ENCODE measurements at places on chromosomes 5 and 9.

- DNase-seq, result no peak
These were observed 92.5 kb downstream of the SNX24 start for GRCh38 chr5:122937914-122938313.

DNA sequence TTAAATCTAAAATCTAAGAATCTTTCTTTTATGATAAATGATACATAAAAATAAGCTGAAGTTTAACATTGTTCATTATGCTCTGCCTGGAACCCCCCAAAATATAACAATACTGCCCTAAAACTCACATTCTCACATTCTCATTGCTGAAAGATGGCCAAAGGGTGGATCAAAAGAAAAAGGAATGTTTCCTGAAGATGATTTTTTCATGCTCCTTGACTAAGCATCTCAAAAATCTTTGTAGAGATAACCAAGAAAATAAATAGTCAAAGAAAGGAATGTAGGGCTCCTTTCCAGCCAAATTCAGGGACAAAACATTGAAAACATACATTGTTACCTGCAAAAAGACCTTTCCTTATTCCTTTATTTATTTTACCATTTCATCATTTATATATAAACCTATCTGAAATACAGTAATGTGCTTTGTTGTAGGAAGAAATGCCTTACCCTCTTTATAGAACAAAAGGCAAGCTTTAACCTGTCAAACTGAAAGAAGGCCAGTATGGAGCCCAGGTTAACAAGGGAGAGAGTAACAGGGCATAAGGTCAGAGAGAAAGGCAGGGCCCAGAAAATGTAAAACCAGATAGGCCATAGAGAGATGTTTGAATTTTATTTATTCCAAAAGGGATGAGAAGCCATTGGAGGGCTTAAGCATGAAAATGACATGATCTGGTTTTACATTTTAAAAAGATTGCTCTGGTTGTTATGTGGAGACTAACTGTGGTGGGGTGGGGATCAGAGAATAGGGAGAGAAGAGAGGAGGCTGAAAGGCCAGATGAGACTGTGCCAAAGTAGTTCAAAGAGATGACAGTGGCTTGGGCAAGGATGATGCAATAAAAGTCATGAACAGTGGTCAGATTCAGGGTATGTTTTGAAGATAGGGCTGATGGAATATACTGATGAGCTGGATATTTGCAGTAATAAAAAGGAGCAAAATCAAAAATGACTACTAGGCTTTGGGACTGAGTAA, 37.3 kb upstream of the CDK5RAP2 start:
- no peak for DNase-seq

- DNase-seq, result no peak
These were observed 24.4 kb upstream of the MROH2B start for GRCh38 chr5:41095324-41096101.

DNA sequence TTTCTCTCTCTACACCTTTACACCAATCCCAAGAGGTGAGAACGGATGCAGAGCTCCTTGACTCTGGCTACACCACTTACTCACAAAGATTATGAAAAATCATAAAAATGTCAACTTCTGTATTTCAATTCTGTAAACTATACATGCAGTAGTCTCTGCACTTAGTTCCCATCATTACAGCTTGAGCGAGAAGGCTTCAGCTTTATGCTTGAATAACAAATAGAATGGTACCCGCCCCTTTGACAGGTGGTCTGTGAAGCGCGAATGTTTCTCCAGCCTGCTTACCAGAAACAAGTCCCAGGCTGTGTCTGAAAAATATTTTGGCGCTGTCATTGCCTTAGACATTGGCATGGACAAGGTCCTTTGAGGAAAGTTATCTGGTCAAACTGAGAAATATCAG, 562.4 kb upstream of the CLINT1 start:
- no peak for DNase-seq

DNA sequence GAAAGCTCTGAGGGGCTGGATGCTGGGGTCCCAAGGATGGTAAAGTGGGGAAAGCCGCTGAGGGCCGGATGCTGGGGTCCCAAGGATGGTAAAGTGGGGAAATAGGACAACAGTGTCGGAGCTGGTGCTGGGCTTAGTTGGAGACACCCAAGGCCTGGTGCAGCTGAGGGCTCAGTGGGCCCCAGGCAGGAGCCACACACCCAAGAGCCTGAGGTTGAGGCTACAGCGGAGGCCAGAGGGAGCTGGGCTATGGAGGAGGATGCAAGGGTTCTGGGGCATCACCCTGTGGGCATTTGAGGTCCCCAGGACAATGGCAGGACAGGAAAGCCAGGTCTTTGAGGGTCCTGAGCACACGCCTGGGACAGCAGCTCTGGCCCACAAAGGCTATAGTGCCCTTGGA, 19.1 kb upstream of the SLC9A3 start:
- DNase-seq, result no peak

GRCh38 chr5:150166650-150167511, at the start of gene CDX1:
CDX1 (plus strand) TSS chr5:150166778; CDS start chr5:150166877, 99 bp downstream.
- no peak for DNase-seq

- DNase-seq, result no peak
These were observed 48.9 kb downstream of the SAR1B start for GRCh38 chr5:134583766-134584165.

- DNase-seq, result no peak
These were observed 25.2 kb downstream of the GALNT10 start for GRCh38 chr5:154215571-154216325.

DNA sequence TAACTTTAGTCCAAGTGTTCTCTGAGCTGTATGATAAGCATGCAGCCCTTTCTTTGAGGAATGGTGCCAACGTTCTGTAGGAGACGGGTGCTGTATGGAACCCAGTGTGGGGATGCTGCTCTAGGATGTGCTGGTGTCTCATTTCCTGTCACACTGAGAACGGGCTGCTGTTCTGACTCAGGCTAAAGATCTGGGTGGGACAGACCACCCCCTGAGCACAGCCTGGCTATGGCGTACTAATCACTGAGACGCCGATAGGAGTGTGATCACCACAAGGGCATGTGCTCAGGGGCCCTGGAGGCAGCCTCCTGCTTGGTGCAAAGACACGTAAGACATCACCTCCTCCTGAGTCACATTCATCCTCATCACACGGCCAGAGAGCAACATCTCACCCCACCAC, 240.4 kb downstream of the IRX2 start:
- no peak for DNase-seq

DNA sequence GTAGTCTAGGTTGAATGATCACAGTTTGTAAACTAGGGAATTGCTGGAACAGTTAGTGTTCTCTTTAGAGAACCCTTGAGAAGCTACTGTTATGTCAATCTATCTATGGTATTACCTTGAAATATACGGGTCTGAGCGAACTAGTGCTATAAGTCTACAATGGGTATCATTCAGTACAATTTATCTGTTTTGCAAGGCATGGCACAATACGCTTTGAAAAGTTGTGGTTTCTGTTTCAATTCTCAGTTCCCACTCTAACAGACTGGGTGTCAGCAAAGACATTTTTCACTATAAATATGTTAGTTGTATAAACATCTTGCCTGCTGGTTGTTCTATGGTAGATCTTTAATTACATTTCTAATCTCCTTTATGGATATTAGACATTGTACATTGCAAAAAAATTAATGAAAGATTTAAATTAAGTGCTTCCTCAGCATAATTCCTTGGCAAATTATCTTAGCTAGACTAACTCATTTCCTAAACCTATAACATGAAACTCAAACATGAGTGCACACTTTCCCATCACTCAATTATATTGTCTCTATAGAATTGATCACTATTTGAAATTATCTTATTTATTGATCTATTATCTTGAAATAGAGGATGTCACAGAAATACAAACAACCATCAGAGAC, 24.9 kb upstream of the SLCO6A1 start:
- DNase-seq, result no peak

GRCh38 chr9:92983984-92984589, 36.8 kb downstream of the FGD3 start:
- DNase-seq, result no peak

DNA sequence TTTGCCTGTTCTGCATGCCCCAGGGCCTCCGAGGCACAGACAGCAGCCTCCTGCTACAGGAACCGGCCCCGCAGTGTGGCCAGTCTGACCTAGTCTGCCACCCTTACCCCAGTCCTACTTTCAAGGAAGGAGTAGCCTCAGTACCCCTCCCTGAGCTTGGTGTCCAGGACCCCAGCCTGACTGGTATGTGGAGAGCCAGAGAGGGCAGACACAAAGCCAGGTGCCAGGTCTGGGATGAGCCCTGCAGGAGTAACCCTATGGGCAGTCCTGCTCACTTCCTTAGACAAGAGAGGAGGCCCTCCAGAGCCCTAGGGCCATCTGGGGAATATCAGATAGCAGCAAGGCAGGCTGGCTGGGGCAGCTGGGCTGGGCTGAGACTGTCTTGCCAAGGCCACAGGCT, 67.8 kb downstream of the NRG2 start:
- no peak for DNase-seq

GRCh38 chr5:79399046-79399445, 114.9 kb downstream of the HOMER1 start:
- no peak for DNase-seq

DNA sequence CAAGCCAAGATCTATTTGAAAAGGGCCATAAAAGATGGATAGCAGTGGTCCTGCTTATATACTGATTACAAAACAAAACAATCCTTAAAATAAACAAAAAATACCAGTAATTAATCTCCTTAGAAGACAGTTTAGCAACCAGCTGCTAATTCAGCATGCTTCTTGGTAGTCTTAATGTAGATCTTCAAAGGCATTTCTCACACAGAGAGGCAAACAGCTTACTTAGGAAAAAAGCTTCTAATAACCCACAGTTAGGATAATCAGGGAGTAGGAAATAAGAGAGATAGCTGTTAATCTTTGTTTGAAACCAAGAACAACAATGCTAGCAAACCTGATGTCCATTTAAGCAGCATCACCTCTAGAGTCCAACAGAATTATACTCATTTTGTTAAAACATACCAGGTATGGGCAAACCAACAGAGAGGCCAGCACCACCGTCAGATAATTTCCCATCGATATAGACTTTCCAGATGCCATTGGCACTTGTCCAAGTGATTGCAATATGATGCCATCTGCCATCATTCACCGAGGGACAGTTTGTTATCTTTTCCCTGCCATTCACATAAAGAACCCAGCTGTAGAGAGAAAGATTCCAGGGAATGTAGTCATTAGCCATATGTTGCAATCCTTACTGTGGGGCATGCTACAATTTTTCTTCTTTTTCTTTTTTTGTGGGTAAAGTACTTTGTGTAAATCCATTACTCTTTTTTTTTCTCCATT, 105.6 kb upstream of the TXNDC8 start:
- no peak for DNase-seq

- DNase-seq, result peak; percentile 10
These were observed 60.0 kb upstream of the TUT7 start for GRCh38 chr9:86413971-86414880.

- no peak for DNase-seq
These were observed 14.9 kb downstream of the TJP2 start for GRCh38 chr9:69188975-69189374.

DNA sequence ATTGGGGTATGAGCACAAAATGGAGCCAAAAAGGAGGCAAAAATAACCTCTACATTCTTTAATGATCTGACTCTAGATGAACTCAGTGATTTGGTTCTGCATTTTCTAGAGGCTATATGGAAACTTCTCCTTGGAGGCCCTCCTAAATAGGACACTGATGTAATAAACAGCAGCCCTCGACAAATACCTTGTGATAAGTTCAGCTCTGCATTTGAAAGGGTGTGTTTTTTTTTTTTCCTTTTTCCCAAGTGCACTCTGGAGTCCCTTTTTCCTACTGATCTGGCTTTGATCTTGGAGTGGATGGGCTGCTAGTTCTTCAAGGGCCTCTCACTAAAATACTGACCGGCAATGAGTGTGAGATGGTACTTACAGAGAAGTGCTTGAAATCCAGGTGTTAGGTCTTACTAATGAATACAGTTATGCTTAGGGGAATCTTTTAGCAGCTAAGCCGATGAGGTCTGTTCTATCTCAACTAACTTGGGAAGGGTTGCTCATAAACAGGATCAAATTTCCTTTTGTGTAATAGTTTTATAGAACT, 161.7 kb downstream of the MAST4 start:
- DNase-seq, result no peak

GRCh38 chr5:77797136-77797535, 21.0 kb upstream of the TBCA start:
- no peak for DNase-seq

- no peak for DNase-seq
These were observed 36.8 kb upstream of the STARD4 start for GRCh38 chr5:111548992-111549649.

DNA sequence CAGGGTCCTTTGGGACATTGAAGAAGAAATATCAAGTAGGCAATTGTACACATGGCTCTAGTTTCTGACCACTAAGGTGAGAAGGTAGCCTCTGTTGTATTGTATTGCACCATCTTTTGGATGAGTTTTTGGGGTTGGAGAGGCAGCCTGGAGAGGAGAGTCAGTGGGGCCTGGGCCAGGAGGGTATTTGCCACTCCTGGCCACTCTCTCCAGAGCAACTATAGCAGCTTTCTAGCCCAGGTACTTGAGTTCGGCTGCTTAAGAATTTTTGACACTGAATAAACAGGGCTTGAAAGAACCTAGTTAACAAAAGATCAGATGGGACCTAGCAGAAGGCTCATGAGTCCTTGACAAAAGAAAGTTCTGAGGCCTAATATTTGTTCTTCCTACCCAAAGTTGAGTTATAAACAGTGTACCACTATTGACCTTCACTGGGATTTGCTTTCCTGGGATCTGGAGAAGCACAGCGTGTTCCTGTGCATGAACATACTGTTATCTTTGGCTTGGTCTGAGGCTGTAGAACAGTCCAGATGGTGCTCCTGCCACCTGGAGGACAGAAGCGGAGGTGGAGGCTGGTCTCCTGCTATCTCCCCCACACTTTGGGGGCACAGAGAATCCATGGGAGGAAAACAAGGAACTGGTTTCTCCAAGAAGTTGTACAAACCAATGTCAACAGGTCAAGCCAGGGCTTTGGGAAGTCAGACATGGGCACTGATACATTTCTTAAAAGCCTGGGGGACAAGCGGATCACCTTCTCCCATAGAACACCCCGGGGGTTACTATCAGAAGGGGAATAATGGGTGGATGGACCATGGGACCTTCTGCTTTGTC, 110.4 kb upstream of the LIFR start:
- DNase-seq, result peak; percentile 3

- no peak for DNase-seq
These were observed 278.4 kb downstream of the EBF1 start for GRCh38 chr5:158821331-158821730.

GRCh38 chr9:18985464-18985951, 47.5 kb downstream of the SAXO1 start:
- no peak for DNase-seq

- no peak for DNase-seq
These were observed 421.9 kb upstream of the KCNN2 start for GRCh38 chr5:113939988-113940387.

DNA sequence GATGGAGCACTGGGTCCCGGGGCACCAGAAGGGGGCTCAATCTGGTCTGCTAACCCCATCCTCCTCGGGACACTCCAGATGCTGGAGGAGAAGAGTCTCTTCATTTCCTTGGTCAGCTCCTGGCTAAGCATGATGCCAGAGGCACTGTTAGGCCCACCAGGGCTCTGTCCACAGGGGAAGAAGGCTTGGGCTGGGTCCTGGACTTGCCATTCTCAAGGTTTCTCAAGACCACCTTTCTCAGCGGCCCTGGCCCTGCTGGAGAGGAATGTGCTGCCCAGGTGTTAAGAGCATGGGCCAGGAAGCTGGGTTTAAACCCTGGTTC, 7.9 kb downstream of the SH2D3C start:
- DNase-seq, result no peak

GRCh38 chr5:42668254-42668653, 88.4 kb upstream of the CCDC152 start:
- DNase-seq, result no peak

- DNase-seq, result no peak
These were observed 26.6 kb downstream of the RAB24 start for GRCh38 chr5:177276886-177277285.

GRCh38 chr9:13847270-13847669, 466.7 kb downstream of the NFIB start:
- no peak for DNase-seq

- no peak for DNase-seq
These were observed 116.2 kb upstream of the CNTLN start for GRCh38 chr9:17018540-17019196.
